Stimulated activated CD8-positive, alpha-beta memory T cell treated with anti-CD3 and anti-CD28 coated beads, Interleukin-7, amount 100 ng/mL, for 48 hours (primary cell): ENCODE measurements at places on chromosomes 12 and 14.

DNA sequence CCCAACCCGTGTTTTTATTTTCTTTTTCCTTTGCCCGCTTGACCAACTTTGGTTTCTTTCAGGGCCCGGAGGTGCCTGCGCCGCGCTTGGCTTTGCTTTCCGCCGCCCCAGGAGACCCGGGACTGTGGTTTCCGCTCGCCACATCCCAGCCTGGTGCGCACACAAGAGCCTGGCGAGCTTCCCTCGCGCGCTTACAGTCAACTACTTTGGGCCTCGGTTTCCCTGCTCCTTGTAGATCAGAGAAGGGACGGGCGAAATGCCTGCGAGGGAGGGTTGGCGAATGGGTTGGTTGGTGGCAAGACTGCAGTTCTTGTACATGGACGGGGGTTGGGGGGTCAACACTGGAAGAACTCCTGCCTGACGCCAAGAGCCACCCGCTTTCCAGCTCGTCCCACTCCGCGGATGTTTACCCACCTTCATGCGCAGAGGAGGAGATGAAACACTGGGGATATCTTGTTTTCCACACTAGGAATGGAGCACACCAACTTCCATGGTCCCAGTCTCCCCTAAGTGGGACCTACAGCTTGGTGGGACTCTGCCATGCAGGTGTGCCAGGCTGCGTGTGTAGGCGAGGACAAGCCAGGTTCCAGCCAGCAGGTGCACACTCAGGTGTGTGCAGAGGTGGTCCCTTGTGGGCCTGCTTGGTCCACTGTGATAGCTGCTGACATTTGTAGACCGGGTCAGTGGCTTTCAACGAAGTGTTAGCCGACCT is 16.6 kb upstream of the TBX3 start:
- no peak for DNase-seq

DNA sequence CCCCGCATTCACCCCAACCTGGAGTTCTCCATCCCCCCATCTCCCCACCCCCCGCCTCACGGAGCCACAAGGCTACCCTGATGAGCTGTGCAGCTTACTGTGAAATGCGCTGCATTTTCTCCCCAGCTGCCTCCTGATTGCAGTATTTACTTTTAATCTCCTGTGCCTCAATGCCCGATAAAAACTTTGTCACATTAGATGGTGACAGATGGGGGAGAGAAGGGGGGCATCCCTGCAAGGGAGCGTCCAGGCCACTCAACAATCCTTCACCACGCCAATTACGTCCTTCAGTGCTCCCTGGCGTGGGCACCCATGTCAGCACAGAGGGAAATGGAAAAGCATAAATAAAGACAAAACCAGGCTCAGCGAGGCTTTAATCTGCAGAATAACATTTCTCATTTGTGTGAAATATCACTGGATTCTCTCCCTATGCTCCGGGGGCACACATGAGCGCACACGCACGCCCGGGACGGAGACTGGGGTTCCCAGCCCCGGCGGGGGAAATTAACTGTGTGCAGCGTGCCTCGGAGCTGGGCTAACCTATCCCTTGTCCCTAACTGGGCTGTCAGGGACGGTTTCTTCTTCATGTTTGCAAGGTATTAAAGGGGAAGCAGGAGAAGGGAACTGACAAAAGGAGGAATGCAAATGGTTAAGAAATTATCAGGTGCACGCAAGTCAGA is 186.7 kb upstream of the VASH1 start:
- DNase-seq, result no peak

DNA sequence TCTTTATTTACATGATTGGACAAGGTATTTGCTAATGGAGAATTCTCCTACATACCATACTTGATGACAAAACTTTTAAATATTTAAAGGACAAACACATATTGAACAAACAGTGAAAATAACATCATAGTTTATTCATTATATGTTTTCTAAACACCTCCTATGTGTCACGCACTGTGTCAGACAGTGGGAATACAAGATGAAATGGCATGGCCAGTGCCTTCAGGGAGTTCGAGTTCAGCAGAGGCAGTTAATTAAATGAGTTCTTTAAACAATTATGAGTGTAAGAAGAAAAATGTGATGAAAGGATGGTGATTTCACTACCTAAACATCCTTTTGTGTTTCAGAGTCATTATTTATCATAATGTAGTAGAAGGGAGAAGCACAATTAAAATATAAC is 159.8 kb downstream of the KCNH5 start:
- DNase-seq, result no peak

GRCh38 chr12:109377139-109377685 is 29.5 kb downstream of the MYO1H start:
- DNase-seq, result no peak

- no peak for DNase-seq
These were observed 49.6 kb downstream of the CMKLR1 start for GRCh38 chr12:108289350-108290161.

GRCh38 chr12:87679251-87679650 is 349.9 kb downstream of the C12orf50 start:
- DNase-seq, result no peak

- DNase-seq, result no peak
These were observed 147.7 kb downstream of the CALM1 start for GRCh38 chr14:90544566-90544965.

GRCh38 chr14:94213021-94213420 is 38.9 kb downstream of the PPP4R4 start:
- no peak for DNase-seq

DNA sequence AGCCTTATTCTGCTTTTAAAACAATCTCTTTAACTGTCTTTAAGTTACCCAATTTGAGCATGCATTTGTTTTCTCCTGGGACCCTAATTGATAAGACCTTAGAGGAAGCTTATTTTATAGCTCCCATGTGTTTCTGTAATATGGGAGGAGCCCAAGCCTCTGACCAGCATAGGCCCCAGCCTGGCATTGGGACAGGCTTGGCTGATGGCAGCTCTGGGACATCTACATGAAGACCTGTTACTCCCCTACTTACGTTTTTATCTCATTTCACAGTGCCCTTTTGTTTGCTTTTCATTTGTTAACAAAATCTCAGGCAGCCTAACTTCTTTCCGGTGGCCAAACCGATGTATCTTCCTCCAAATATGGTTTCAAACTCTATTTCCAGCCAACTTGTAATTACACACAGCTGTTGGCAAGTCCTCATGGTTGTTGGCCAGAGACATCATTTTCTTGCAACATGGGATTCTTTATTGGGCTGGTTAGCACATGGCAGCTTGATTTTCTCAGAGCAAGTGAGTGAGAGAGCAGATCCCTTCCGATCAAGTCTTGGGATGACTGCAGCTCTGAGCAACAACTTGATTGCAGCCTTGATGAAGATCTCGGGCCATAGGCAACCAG is 1117.5 kb downstream of the AACS start:
- DNase-seq, result no peak

DNA sequence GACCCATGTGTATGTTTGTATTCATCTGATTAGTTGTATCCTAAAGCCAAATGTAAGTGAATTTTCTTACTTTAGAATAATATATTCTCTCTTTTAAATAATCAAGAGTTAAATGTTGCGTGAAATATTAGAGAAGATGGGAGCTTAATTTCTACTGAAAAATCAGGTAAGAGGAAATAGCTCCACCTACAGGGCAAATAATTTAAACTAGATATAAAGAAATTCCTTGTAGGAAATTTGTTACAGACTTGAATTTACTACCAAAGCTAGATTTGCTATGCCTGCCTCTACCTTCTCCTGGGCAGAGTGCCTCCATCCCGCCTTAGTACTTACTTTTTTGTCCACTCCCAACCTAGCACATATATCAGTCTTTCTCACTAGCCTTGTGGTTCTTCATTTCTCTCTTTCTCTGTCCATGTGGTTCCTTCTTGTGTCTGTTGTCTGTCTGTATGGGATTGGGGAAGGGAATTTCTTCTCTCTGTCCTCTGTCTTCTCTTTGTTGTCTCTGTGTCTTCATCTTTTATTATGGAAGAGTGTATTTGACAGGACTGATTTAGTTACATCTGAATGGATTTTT is 44.7 kb downstream of the PALS1 start:
- no peak for DNase-seq

GRCh38 chr14:63224196-63224595 is 20.0 kb downstream of the RHOJ start:
- no peak for DNase-seq

DNA sequence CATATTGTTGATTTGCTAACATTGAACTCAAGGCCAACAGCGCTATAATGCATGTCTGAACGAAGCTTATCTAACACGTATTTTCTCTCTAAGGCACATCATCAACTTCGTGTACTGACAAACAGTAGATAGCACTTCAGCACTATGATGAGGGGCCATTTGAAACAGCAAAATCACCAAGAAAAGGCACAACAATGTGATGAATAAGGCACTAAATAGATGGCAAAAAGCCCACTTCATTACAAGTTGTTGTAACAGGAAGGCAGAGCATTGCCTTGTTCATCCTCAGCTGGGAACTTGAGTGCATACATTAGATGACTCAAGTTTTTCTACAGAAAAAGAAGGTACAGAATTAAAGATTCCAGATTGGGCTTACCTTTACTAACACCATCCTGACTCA is 75.2 kb downstream of the LIN7A start:
- DNase-seq, result no peak

DNA sequence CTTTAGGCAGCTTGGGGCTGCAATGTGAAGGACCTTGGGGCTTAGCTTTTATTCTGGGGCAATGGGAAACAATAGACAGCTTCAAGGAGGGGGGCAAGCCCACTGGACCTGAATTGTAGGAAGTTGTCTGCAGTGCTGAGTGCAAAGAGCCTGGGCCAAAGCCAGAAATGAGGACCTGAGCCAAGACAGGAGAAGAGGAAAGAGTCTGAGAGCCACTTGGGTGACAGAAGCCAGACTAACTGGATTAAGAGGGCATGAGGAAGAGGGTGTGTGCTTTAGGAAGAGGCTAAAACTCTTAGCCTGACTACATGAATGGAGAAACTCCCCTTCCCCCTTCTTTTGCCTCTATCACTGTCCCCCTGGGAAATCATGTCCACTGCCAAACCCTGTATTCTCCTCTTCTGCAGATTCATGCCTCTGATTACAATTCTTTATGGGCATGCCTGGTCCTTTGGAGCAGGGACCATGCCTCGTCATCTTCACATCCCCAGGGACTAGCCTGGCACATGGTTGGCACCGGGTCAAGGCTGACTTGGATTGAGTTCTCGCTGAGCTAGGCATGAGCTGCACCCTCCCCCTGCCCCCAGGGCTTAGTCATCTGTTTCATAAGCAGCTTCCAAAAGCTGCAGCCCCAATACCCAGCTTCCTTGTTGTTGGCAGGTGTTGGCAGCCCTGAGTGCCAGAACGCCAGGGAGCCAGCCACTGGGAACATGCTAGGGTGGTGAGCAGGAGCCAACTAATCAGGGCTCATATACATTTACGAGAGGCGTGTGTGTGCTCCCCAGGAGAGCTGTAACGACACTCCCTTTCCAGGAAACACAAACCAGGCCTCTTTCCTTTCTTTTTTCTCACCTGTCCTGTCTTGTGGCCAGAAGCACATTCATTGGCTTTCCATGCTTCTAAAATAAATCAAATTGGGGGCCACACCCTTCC is 27.7 kb upstream of the JDP2 start:
- DNase-seq, result no peak

DNA sequence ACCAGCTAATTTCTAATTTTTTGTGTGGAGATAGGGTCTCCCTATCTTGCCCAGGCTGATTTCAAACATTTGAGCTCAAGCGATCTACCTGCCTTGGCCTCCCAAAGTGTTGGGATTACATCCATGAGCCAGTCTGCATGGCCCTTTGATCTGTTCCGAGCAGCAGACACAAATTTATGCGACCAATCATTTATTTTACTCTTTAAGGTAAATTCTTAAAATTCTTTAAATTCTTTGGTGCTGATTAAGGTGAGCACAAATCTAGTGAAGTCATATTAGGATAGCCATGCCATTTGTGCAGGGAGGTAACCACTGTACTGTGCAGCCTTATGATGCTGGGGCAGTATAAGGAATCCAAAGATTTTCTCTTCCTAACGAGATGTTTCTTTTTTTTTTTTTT is 135.7 kb downstream of the SRGAP1 start:
- no peak for DNase-seq

- no peak for DNase-seq
These were observed 89.8 kb downstream of the SLC15A5 start for GRCh38 chr12:16187660-16188059.

- no peak for DNase-seq
These were observed 161.6 kb downstream of the PIK3C2G start for GRCh38 chr12:18422871-18423270.

DNA sequence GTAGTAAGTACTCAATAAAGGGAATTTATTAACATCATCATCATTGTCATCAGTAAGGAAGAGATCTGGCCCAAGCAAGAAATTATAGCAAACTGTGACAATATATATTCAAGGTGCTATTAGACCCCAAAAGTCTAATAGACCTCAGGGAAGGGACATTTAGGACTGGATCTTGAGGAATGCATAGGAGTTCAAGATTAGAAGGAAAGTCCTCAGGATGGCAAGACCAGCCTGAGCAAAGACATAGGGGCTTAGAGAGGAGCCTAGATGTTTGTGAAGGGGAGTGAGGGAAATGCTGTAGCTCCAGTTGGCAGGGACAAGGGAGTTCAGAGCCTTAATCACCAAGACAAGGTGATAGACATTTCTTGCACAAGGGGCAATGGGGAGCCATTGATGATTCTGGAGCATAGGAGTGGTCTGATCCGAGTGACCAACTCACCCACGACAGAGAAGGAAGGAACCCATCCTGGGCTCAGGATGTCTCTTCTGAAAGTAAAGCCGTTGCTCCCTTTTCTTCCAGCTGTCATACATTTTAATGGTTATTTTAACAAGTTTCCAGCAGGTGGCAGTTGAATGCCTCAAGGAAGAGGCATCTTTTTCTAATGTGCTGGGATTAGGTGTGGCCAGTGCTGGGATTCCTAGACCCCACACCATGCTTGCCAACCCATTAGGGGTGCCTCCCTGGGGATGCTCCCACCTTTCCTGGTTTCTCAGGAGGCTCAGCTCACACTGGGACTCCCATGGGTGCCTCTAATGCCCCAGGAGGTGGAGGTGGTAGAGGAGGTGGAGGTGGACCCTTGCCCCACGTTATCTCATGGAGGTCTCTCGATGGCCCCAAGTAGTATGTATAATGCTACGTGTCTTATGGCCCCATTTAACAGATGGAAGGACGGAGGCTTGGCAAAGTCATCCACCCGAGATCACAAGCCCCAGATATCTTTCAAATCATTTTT is 37.8 kb downstream of the PHETA1 start:
- no peak for DNase-seq

DNA sequence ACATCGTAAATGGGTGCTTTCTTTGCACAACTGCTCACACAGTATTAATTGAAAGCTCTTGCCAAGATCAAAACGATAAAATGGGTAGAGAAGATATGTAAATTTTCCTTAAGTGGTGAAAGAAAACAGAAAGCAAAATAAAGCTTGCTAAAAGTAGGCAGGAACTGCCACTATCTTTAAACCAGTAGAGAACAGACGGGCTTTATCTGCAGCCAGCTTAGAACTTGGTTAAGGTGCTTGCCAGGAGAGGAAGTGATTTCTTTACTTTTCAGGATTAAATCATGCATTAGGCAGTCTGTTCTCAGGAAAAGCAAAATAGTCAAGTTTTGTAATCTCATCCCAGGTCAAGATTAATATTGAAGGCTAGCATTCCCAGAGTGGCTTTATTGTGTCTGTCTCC is 56.9 kb upstream of the CCDC175 start:
- DNase-seq, result no peak

- no peak for DNase-seq
These were observed 130.7 kb downstream of the DIO2 start for GRCh38 chr14:80080601-80081000.
